CD4-positive, alpha-beta T cell (primary cell): ENCODE measurements at places on chromosomes 16 and 17.

DNA sequence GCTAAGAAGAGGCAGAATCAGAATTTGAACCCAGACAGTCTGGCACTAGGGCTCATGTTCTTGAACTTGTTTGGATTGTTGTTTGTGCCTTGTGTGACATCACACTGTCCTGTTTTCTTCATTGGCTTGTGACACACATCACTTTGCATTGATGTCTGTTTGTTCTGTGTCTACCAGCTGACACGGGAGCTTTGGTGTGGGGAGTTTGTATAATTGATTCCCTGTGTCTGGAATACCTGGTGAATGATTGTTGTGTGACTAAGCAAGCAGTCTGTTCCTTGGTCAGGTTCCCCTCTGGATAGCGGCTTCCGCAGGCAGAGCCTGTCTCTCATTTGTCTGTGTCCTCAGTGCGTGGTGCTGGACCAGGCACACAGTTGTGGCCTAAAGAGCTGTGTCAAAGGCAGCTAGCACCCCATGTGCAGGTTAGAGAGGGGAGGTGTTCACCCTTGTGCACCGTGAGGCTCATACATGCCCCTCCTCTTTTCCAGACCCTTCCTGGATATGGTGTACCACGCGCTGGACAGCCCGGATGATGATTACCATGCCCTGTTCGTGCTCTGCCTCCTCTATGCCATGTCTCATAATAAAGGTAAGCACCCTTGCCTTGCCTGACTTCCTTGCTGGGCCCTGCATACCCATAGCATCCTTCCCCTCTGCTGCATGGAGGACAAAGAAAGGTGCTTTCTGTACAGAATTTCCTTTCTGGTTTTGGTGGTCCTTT, 80.1 kb downstream of the CLEC16A start:
- DNase-seq = no peak

GRCh38 chr16:47317465-47318240, 143.2 kb downstream of the ITFG1 start:
- no peak for DNase-seq

GRCh38 chr17:74921026-74921681, 1.9 kb downstream of the USH1G start:
- no peak for DNase-seq

- DNase-seq = no peak
These were observed 296.4 kb downstream of the MAP2K6 start for GRCh38 chr17:69710926-69711325.

DNA sequence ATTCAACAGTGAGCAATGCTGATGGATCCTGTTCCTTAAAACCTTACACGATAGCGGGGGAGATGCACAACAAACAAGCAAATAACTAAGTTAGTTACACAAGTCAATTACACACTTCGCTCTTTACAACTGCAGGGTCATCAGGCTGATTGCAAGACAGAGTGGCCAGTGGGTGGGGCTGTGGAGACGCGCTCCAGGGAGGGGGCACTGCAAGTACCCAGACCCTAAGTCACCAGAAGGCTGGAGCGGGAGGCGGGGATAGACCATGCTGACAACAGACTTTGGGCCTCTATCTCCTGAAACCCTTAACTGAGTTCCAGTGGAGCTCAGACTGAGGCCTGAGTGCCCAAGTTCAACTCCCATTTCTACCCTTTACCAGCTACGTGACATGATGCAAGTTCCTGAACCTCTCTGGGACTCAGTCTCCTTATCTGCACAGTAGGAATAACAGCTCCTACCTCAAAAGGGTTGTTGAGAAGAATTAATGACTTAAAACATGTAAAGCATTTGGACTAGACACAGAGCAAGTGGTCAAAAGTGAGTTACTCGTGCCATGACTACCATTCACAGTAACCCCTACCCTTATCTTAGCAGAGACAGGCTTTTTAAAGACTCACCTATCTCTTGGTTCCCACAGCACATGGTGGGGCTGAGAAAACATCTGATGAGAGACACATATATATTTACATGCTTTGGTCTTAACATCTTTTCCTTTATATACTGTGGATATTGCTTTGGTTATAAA, 10.4 kb downstream of the CPPED1 start:
- DNase-seq = no peak

- DNase-seq = no peak
These were observed 486.4 kb upstream of the SOX9 start for GRCh38 chr17:71634376-71634775.

- DNase-seq = no peak
These were observed 12.4 kb downstream of the BCAR1 start for GRCh38 chr16:75238853-75239541.

- DNase-seq = no peak
These were observed 98.6 kb downstream of the USP22 start for GRCh38 chr17:20944014-20944865.

DNA sequence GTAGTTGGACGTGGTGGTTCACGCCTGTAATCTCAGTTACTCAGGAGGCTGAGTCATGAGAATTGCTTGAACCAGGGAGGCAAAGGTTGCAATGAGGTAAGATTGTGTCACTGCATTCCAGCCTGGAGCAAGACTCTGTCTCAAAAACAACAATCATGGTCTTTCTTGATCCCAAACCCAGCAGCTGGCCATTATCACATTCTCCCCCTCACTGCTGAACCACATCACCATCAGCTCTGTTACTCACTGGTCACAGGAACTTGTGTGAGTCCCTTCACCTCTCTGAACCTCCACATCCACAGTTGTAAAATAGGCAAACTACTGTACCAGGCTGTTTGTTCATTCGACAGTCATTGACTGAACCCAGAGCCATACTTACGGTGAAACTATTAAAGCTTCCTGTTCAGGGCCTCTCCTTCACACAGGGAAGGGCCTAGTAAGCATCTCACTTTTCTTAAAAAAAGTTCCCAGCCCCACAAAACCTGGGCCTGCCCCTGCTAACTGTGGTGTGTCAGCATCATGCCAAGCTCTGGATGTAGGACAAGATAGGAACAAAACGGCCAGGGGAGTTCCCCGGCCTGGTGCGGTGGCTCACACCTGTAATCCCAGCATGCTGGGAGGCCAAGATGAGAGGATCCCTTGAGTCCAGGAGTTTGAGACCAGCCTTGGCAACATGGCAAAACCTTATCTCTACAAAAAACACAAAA, 104.7 kb downstream of the COPRS start:
- DNase-seq = no peak

- no peak for DNase-seq
These were observed 6.0 kb upstream of the NT5M start for GRCh38 chr17:17297217-17297616.
